PC-9 (cell line): ENCODE measurements at places on chromosomes 1 and 21.

DNA sequence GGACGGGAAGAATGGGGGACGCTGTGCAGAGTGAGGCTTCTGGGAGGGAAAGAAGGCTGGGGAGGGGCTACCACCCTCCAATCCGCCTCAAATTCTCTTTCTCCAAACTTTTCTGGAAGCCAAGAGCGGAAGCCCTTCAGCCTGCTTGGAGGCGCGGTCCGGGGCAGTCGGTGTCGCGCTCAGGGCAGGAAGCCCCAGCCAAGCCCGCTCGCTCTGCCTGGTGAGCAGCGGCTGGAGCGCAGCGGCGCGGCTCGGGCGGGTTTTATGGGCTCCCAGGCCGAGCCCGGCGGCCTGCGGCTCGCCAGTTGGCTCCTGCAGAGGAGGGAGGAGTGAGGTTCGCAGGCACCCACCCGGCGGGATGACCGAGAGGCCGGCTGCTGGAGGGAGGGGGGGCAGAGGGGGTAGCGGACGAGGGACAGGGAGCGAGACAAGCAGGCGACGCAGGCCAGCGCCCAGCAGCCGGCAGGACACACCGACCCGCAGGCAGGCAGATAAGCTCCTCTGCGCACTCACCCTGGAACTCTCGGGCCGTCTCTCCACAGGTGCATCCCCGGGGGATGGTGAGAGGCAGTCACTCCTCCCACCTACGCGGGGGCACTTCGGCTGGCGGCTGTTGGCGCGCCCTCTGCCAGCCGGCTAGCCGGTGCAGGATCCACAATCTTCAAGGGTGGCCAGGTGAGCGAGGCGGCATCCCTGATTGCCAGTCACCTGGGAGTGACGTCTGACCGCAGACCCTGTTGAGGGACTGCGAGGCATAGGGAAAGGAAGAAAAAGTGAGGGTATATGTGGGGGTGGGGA, at the start of gene AVPR1B:
Gene AVPR1B (minus strand): TSS at position 238 of the 798 bp plus-strand sequence. CDS start 498 bp downstream, outside the sequence.
- peak; percentile 53 for DNase-seq

GRCh38 chr1:65791801-65792668, 660 bp upstream of the PDE4B start:
- DNase-seq, result no peak

DNA sequence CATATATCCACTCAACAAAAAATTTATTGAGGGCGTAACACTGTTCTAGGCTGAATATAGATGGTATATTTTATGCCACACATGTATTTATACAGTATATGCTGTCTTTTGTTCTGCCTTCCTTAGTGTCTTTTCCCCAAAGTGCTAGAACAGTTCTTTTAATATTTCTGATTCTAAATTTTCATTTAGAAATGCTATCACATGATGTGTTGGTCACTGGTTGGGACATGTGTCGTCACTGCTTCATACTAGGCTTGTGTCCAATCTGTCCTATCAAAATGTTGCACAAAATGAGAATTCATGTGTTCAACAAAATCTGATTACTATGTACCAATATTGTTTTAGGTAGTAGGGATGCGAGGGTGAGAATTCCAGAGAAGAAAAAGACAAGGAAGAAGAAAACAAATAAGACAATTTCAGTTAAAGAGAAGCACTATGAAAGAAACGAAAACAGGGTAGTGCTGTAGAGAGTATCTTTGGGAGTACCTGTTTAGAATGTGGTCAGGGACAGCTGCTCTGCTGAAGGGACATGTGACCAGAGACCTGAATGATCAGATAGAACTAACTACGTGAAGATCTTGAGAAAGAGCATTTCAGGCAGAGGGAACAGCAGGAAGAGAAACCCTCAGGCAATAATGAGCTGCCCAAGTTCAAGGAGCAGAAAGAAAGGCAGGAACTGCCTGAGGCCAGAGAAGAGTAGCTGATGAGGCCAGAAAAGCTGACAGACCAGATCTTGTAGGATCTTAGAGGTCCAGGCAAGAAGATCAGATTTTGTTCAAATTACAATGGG, 1.3 kb downstream of the KMO start:
- DNase-seq, result peak; percentile 73

- no peak for DNase-seq
These were observed 149.3 kb downstream of the TGFB2 start for GRCh38 chr1:218494449-218494852.

- no peak for DNase-seq
These were observed 52.1 kb downstream of the ADCY10 start for GRCh38 chr1:167861664-167862381.

DNA sequence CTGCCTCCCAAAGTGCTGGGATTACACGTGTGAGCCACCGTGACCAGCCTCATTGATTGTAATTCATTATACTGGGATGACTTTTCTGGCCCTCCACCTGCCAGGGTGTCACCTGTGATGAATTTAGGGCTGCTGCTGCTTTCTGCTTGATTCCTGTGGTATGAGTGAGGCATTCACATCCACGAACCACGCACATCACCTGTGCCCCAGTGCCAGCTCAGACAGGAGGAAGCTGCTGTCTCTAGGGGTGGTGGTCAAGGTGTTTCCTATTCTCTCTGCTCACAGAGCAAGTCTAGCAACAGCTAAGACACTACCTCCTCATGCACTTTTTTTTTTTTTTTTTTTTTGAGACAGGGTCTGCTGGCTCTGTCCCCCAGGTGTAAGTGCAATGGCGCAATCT, 12.3 kb upstream of the LDLRAD2 start:
- no peak for DNase-seq

DNA sequence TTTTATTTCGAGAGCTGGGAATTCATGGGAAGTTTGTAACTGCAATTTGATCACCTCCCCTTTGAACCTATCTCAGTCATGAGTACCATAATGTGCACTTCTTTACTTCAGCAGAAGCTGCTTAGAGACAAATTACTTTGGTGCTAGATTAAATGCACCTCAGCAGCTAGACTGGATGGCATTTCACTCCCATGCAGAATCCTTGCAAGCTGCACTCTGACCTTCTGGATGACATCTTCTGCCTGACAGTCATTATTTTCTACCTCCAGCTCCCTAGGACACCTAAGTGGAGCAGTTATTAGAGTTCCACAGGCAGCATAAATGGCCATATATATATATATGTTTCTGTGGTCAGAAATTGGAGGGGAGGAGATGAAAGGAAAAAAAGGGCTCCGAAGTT, 366.0 kb upstream of the TMPRSS15 start:
- DNase-seq, result no peak

GRCh38 chr1:81032374-81032773, 768.4 kb upstream of the ADGRL2 start:
- DNase-seq, result no peak

GRCh38 chr1:112488141-112488540, 20.6 kb upstream of the WNT2B start:
- no peak for DNase-seq

- DNase-seq, result no peak
These were observed 13.5 kb upstream of the TNFRSF1B start for GRCh38 chr1:12153181-12153785.

DNA sequence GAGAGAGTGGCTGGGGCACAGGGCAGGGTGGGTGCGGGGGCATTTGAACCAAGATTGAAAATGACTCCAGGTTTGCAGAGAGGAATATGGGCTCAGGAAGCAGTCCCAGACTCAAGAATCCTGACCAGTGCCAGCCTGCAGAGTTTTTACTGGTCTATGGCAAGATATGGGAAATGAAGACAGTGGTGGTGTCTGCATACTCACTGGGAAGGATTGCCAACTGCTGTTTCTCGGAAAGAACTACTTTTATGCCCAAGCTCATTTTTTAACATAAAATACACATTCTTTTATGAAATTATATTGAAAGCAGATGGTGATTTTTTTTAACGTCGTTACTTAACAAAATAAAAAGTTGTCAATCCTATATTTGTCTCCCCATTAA, 401.8 kb downstream of the CAMTA1 start:
- no peak for DNase-seq

GRCh38 chr1:15835205-15835740, 12.2 kb upstream of the SPEN start:
- no peak for DNase-seq

DNA sequence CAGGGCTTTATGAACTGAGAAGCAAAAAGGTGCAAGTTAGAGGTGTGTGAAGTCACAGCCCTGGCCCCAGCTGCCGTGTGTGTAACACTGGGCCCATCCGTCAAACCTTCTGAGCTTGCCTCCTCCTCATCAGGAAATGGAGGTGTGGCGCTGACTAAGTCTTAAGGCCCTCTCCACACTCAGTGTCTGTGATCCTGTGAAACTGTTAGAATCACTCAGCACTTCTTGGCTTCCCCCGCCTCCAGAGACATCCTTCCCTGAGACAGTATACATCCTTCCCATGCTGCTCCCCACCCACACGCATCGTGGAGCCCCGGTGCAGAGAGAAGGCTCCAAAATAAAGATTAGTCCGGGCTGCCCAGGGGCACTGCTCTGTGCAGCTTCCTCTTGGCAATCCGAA, 33.3 kb downstream of the LRP8 start:
- DNase-seq, result no peak

DNA sequence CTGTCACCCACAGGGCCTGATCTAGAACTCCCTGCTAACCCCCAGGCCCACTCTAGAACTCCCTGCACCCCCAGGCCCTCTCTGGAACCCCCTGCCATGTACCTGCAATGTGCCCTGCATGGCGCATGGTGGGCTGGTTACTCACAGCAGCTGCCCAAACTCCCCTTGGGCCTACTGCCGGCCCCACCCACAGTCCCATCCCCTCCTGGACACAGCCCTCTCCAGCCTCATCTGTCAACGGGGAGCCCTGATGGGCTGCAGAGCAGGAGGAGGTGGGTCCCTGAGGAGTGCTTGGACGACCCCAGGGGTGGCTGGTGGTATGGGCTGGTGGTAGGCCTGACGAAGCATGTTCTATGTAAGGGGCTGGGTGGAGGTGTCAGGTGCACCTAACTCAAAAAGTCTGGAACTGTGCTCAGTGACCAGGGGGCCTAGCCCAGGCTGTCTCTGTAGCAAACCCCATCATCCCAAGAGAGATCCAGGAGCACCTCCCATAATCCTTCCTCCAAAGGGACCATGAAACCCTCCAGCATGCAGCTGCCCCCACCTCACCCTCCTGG, 19.0 kb upstream of the PRSS38 start:
- DNase-seq, result no peak

DNA sequence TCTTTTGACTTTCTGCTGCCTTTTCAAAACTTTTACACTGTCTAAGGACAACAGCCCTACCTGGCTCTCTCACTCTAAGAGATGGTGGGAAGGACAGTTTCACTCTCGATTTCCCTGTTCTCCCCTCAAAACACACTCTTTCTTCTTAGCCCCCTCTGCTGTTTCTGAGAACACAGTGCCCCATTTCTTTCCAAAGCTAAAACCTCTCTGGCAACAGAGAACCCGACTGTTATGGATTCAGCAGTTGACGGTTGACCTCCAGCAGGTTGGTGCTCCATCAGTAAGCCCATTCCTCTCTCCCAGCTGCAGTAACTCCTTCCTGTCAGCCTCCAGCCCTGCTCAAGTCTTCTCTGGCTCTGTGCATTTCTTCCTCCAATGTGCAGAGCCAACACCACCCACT, 88.2 kb upstream of the ABCD3 start:
- no peak for DNase-seq

GRCh38 chr1:192983349-192983980, 75.7 kb downstream of the UCHL5 start:
- DNase-seq, result no peak

DNA sequence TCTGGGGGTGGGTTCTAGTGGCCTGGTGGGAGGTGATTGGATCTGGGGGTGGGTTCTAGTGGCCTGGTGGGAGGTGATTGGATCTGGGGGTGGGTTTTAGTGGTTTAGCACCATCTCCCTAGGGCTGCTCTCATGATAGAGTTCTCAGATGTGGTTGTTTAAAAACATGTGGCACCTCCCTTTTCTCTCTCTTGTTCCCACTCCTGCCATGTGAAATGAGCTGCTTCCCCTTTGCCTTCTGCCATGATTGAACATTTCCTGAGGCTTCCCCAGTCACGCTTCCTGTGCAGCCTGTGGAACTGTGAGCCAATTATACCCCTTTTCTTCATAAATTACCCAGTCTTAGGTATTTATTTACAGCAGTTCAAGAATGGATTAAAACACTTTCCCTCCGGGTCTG, 327.3 kb upstream of the AJAP1 start:
- DNase-seq, result no peak

GRCh38 chr1:203295796-203296195, 9.5 kb upstream of the BTG2 start:
- no peak for DNase-seq

DNA sequence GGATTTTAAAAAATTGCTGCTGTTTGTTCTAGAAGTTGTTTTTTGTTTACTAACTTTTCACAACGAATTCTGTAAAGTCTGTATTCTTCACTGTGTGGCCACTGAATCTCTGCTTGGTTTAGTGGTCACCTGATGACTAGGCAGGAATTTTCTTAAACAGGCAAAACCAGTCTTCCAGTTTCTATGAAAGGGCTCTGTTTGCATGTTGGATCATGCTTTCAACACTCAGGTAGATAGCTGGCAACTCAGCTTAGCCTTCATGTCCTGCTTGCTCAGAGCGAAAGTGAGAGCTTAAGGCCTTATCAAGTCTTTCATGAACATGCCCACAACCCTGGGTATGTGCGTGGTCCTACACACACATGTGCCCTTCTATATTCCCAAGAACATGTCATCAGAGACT, 52.4 kb upstream of the CCDC190 start:
- DNase-seq, result peak; percentile 60

GRCh38 chr1:201648907-201649721, 110.2 kb downstream of the NAV1 start:
- peak; percentile 26 for DNase-seq

- DNase-seq, result no peak
These were observed 375.7 kb upstream of the CAMK1G start for GRCh38 chr1:209207701-209208286.

GRCh38 chr1:215777370-215777925, 210.3 kb downstream of the KCTD3 start:
- DNase-seq, result no peak

- DNase-seq, result peak; percentile 75
These were observed 25.1 kb downstream of the NENF start for GRCh38 chr1:212457740-212458338.

GRCh38 chr1:82560566-82560965, 759.8 kb downstream of the ADGRL2 start:
- DNase-seq, result no peak

DNA sequence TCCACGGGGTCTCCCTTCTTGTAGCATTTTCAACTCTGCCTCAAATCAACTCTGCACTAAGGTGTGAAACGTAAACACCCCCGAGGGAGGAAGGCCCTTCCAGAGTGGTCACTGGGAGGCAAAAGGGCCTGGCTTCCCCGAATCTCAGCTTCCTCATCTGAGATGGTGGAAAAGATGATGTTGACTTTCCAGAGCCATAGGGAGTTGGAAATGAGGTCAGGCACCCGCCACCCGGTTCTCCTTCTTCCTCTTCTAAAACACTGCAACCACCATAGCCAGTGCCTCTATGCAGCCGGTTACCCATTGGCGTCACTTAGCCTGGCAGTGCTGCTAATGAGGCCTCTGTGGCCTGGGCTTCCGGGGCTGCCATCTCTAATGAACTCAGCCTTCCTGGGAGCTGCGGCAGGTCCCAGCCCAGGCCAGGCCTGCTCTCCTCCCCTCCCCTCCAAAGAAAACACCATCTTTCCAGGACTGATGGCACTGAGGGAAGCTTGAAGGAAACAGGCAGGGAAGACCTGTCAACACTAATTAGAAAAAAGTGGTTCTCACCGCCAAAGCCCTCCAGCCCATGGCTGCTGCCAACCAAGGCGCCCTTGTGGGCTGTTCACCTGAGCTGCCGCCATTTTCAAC, 175.0 kb downstream of the KAZN start:
- no peak for DNase-seq
